Left cardiac atrium (tissue), 4 donors: ENCODE measurements at places on chromosomes 3 and 15. TPM values are rescaled to one million over a fixed set of nuclear protein-coding genes. Genes with fewer than 3 reads are reported as not detected.

Gene RBPMS2
- 312 TPM for total RNA-seq

Gene PLSCR5
- total RNA-seq: not detected

Gene SERINC4
- total RNA-seq: 0.24 TPM

Gene GOLGA6L7
- not detected for total RNA-seq

Gene LINGO1
- total RNA-seq: 7.7 TPM

Gene SLC28A1
- 0.18 TPM for total RNA-seq

Gene SPATA12
- total RNA-seq: not detected

Gene CCR5
- total RNA-seq: 2.2 TPM

Gene TM6SF1
- total RNA-seq: 33.0 TPM

Gene SYNPR
- total RNA-seq: 10.4 TPM

Gene RTP3
- total RNA-seq: not detected

Gene MYL3
- total RNA-seq: 557 TPM

Gene TNFSF10
- total RNA-seq: 18.6 TPM

DNA sequence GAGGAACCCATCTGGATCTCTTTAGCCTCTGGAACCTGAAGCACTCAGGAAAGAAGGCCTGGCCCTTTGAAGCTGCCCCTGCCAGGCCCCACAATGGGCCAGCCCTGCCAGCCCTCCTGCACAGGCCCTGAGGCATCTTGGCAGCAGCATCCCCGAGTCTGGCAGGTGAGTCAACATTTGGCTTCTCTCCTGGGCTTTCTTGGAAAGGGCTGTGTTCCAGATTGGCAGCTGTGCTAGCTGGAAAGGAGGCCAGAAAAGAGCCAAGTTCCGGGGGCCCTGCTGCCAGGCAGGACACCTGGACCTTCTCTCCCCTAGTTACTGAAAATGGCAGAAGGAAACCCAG lies 187.2 kb downstream of the SHQ1 start:
- DNase-seq: peak; percentile 68

- DNase-seq: no peak
Observed at GRCh38 chr15:39506146-39506545, 74.7 kb upstream of the THBS1 start.

DNA sequence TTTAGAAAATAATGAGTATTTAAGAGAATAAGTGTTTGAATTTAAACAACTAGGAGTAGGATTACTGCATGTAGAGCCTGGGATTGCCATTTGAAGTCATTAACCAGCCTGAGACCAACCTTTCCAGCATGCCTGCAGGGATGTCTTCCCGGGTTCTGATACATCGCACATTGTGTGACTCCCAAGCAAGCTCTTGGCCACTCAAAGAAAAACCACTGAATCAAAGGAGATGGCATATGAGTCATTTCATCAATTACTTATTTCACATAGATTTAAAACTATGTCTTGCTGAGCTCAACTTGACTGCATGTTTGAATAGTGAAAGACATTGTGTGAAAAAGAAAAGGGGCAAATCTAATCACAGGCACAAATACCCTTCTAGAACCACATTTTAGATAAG lies 15.0 kb upstream of the THBS1 start:
- DNase-seq: no peak

- DNase-seq: no peak
Observed at GRCh38 chr15:58566029-58566428, 134.2 kb downstream of the LIPC start.

- no peak for DNase-seq
Observed at GRCh38 chr15:39092354-39092753, 488.5 kb upstream of the THBS1 start.

GRCh38 chr15:22949074-22949547 lies 31.1 kb downstream of the CYFIP1 start:
- DNase-seq: peak; percentile 85

DNA sequence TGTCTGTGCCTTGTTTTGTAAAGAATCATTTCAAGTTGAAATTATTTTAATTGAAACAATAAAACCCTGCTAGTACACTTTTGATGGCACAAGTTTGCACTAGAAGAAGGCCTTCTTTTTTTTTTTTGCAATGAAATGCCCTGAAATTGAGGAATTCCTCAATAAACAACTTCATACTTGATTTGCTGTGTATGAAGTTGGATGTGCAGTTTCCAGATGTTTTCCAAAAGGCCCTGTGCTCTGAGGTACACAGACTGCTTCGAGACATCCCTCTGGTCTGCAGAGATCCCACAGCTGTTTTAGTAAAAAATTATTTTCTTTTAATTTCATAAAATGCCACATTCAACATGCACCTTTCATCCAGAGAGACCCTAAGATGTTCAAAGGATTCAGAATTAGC lies 48.9 kb downstream of the HES1 start:
- no peak for DNase-seq

DNA sequence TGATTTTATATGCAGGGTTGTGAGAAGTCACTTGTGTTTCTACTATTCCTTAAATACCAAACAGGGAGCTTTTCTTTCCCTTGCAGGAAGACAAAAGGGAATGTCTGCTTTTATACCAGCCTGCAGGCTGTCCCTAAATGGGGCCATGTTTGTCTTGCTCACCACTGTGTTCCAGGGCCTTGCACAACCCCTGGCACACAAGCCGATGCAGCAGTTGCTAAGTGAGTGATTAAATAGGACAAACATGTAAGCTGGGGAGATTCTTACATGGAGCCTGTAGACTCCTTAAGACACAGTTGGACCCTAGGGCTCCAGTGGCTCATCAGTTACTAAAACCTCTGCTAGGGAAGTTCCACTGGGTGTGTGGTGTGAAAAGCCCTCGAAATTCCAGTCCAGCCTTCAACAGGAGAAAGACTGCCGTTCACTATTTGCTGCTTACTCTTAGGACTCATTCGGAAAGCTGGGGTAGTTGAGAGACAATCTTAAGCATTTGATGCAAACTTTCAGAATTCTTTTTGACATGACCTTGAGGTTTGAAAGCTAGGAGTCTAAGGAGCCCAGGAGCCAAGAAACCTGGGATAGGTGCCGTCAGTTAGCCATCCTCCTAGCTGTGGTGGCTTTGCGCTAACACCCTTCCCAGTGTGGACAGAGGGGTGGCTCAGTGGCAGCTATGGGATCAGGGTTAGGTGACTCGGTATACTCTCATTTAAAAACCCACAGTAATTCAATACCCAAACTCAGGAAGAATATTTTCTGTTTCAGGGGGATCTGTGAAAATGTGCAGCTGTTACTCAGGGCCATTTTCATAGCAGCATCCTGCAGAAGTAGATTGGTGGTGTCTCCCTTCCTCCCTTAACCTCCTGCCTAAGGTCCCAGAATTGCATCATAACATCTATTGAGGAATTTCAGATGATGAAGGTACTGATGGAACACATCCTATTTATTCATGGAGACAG lies 39.1 kb downstream of the SYNM start:
- peak; percentile 71 for DNase-seq

DNA sequence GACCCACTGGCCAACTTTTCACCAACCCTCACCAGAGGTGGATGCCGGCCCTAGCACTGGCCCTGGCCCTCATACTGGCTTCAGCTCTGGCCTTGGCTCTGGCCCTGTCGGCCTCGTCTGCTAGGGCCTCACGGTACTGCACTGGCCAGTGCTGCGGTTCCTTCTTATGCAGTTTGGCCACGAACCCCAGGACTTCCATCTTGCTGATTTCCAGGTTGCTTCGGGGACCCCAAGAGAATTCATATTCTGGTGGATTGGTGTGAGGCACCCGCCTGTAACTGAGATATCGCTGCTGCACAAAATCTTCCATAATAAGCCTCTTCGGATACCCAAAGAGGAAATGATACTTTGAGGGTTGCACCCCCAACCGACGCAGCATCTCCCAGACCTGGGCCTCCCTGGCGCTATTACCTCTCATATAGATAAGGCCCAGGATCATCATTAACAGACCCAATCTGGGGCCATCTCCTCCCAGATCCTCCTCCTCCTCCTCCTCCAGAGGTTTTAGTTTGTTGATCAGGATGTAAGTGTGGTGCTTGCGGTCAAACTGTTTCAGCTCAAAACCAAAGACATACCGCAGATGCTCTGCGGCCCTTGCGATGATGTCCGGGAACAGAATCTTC lies 883 bp downstream of the MAGEF1 start:
- DNase-seq: no peak

- DNase-seq: no peak
Observed at GRCh38 chr15:101533371-101534140, 44.0 kb upstream of the PCSK6 start.

GRCh38 chr15:82855286-82856100 lies 46.1 kb downstream of the WHAMM start:
- no peak for DNase-seq

GRCh38 chr3:56911363-56911762 lies 109.6 kb upstream of the ARHGEF3 start:
- peak; percentile 31 for DNase-seq

DNA sequence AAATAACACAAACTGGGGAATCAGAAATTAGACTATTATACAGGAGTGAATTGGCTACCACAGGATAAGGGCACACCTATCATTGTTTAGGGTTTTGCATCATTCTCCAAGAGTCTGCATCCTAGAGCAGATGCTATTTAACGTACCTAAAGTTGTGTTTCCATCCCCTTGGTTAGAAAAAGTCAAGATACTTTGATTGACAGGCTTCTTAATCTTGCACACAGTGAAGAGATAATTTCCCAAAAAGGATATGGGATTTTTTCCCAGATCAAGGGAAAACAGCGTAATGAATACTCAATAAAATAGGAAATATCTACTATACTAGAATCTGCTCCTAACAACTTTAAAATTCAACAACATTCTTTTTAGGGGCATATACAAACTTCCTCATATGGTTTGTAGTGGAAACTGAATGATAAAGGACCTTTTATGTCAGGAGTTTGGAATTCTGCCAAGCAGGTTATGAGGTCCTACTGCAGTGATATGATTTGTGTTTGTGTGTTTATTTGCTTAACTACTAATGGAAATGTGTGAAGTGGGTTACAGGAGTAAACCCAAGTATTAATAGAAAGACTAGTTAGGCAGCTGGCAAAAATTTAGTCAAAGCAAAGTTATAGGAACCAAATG lies 124.1 kb upstream of the MME start:
- DNase-seq: no peak

GRCh38 chr3:123053107-123053506 lies 13.7 kb upstream of the PDIA5 start:
- DNase-seq: peak; percentile 55

- no peak for DNase-seq
Observed at GRCh38 chr15:68789091-68789490, 31.6 kb downstream of the ANP32A start.

- DNase-seq: no peak
Observed at GRCh38 chr15:87209891-87210689, 1046.4 kb downstream of the NTRK3 start.

GRCh38 chr15:72136170-72137051 lies 18.2 kb downstream of the SENP8 start:
- no peak for DNase-seq

DNA sequence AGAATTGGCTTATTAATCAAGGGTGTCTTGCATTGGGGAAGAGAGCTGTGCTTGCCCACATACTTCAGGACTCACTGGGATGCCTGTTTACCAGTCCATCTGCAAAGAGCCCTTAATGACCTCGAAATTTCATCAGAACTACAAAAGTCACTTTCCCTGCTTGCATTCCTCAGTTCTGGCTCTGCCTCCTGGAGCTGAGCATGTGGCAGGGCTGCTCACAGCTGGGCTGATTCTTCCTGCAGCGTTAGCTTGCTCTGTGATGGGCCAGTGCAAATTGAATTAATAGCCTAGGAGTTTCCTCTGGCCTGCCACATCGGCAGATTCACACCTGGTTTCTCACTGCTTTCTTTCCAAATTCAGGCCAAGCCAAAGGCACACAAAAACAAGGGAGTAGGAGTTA lies 108.9 kb downstream of the DUT start:
- DNase-seq: no peak

GRCh38 chr3:161560008-161560637 lies 63.5 kb downstream of the OTOL1 start:
- peak; percentile 39 for DNase-seq

DNA sequence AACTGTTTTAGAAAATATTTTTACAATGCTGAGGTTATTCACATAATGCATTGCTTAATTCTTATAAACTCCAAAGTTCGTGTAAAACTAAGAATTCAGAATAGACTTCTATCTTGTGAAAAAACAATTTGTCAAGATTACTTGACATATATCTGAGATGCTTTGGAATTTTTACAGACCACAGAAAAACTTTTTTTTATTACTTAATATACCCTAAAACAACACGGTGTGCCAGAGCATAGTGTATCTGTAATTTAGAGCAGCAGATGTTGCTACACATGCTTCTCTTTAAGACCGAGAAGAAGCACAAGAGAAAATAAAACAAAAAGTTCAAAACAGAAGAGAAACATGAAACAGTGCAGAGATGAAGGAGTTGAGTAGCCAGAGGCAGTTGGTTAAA lies 26.4 kb downstream of the ASB7 start:
- DNase-seq: no peak

- DNase-seq: no peak
Observed at GRCh38 chr15:31845791-31846190, 184.5 kb upstream of the CHRNA7 start.
